ENCODE measurements at places on chromosomes 2 and 18.
A peak's percentile ranks its signal among the peaks of the same experiment; 100 is the strongest.

GRCh38 chr2:222568865-222569264 is 87.0 kb downstream of the FARSB start:
- no peak overlapping the region for H3K4me3 ChIP-seq
- no peaks in the 10 kb centered on the region for H3K27me3 ChIP-seq
- peaks cover 24% of the 10 kb centered on the region for H3K4me1 ChIP-seq
- no peak overlapping the region for H3K27ac ChIP-seq
- DNase-seq = no peak

DNA sequence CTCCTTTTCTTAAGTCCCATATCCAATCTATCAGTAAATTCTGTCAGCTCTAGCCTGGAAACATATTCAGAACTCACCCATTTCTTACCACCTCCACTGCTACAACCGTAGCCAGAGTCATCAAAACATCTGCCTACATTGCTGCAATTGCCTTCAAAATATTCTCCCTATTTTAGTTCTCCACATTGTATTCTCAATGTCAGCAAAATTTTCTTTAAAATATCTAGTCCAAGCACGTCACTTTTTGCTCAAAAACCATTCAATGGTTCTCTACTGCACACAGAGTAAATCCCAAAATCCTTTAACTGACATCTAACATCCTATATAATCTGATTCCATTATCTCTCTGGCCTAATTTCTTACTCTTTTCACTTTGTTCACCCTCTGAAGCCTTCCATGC is 68.5 kb upstream of the ERBB4 start:
- no peak overlapping the region for H3K4me3 ChIP-seq
- H3K36me3 ChIP-seq = no peaks in the 10 kb centered on the region
- H3K27ac ChIP-seq = no peak overlapping the region
- peaks cover 17% of the 10 kb centered on the region for H3K27me3 ChIP-seq
- H3K4me1 ChIP-seq = no peaks in the 10 kb centered on the region
- no peak for DNase-seq

- no peak for DNase-seq
- peaks cover 2% of the 10 kb centered on the region for H3K4me1 ChIP-seq
- no peak overlapping the region for H3K4me3 ChIP-seq
- no peak overlapping the region for H3K27ac ChIP-seq
- no peaks in the 10 kb centered on the region for H3K27me3 ChIP-seq
- H3K36me3 ChIP-seq = peaks cover 3% of the 10 kb centered on the region
These were observed 1696.3 kb upstream of the TMEFF2 start for GRCh38 chr2:193891023-193891422.

- no peak overlapping the region for H3K4me3 ChIP-seq
- no peak overlapping the region for H3K27ac ChIP-seq
- H3K36me3 ChIP-seq = no peaks in the 10 kb centered on the region
These were observed 4.7 kb upstream of the ADCY3 start for GRCh38 chr2:24924732-24925131.

GRCh38 chr2:108905176-108905575 is 83.8 kb downstream of the EDAR start:
- H3K27me3 ChIP-seq = peaks cover 54% of the 10 kb centered on the region
- DNase-seq = no peak
- no peak overlapping the region for H3K4me3 ChIP-seq
- no peak overlapping the region for H3K27ac ChIP-seq

- H3K27me3 ChIP-seq = no peaks in the 10 kb centered on the region
- DNase-seq = peak; percentile 70
- no peaks in the 10 kb centered on the region for H3K4me1 ChIP-seq
- H3K4me3 ChIP-seq = no peak overlapping the region
- no peak overlapping the region for H3K27ac ChIP-seq
These were observed 218.0 kb downstream of the DYSF start for GRCh38 chr2:71671203-71671854.

GRCh38 chr2:173571887-173572680 is 217.4 kb downstream of the CDCA7 start:
- no peak overlapping the region for H3K4me3 ChIP-seq
- H3K27me3 ChIP-seq = no peaks in the 10 kb centered on the region
- no peak for DNase-seq
- no peak overlapping the region for H3K27ac ChIP-seq

GRCh38 chr2:71422786-71423185 is 30.6 kb upstream of the DYSF start:
- peaks cover 54% of the 10 kb centered on the region for H3K36me3 ChIP-seq
- H3K4me3 ChIP-seq = no peak overlapping the region
- no peak overlapping the region for H3K27ac ChIP-seq
- H3K27me3 ChIP-seq = no peaks in the 10 kb centered on the region
- no peak for DNase-seq
- peaks cover under 1% of the 10 kb centered on the region for H3K4me1 ChIP-seq
